ENCODE measurements at places on chromosomes 4 and X. TPM values are rescaled to one million over a fixed set of nuclear protein-coding genes. Genes with fewer than 3 reads are reported as not detected.

DNA sequence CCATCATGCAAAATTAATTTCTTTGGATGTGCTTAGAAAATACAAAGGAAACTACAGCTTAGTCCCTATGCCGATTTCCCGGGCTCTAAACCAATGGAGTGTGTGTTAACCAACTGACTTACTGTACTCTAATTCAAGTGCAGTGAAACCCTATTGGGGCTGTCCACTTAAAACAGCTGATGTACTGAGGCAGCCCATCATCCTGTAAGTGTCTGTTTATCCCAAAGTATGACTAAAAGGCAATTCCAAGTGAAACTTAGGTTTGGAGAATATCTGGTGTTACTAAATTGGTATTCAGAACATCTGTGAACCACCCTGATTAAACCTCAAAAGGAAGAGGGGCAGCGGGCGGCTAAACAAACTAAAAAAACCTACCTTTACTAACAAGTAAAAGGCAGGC lies 79.7 kb downstream of the GATB start:
- no peak for DNase-seq

- no peak for DNase-seq
These were observed 1.4 kb downstream of the XK start for GRCh38 chrX:37686996-37687395.

- DNase-seq: no peak
These were observed 225.1 kb upstream of the ANXA10 start for GRCh38 chr4:167867191-167867590.

NLGN3 gene
- 0.67 TPM for total RNA-seq

MGAT4D gene
- not detected for total RNA-seq

All from posterior vena cava (tissue), 2 donors.